Activated T-helper 1 cell treated with Interleukin-2 at 50 U/mL for 16 hours (primary cell): ENCODE measurements at places on chromosomes 12 and 14.

DNA sequence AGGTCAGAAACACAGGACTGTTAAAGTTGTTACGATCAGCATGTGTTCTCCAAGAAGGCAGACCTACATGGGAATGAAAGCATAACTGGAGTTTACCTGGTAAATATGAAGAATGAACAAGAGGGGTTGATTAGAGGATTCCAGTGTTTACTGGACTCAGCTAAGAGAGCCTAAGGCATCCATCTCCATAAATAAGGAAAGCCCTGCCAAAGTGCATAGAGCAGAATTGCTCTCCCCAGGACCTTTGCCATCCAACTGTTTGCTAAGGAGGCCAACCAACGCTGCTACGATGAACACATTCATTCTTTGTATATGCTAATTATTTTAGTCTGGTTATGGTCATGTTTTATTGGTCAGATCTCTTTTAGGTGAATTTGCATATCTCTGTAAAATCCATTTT lies 17.1 kb upstream of the PAWR start:
- no peak for DNase-seq

DNA sequence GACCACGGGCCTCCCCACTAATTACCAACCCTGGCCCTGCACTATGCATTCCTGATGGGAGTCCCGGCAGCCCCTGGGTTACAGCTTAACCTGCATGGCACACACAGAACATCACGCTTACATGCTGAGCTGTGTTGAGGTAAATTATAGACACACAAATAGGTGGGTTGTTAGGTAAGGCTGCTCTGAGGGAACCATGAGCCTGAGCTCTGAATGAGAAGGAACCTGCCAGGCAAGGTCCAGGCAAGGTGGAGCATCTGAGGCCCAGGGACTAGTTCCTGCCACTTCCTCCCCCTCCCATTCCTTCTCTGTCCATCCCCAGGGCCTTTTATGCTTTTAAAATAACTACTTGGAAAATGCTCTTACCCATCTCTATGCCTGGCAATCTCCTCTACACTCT lies 82.7 kb upstream of the ESRRB start:
- no peak for DNase-seq

DNA sequence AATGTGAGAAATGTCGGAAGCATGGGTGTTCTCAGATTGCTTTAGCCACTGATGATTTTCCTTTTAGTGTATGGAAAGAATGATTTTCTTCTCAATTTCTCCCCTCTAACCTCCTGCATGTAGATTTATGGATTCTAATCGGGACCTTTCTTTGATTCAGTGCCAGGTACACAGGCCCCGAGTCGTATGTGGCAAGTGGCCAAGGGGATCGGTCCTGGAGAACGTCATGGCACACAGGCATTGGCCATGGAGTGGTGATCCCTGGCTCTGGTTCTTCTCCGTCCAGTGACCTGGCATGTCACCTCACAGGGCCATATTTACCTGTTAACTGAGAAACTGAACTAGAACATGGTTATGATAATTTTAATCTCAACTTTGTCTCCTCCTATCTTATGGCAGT lies 58.1 kb downstream of the ETV6 start:
- DNase-seq = no peak

DNA sequence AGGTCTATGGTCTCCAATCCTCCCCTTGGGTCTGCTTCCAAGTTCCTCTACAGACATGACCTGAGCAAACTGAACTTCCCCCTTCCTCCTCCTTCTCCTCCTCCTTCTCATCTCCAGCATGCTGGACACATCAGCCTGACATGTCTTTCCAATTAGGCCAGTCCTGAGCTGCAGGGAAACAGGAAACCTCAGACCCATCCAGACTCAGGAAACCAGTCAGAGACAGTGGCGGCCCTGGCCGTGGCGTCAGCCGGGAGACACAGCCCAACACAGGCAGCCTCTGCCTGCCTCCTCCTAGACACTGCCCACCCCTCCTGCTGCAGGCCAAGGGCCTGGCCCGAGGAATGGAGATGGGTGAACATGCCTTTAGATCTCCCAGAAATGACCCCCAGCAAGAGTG lies 468.8 kb downstream of the BCL11B start:
- DNase-seq = no peak

DNA sequence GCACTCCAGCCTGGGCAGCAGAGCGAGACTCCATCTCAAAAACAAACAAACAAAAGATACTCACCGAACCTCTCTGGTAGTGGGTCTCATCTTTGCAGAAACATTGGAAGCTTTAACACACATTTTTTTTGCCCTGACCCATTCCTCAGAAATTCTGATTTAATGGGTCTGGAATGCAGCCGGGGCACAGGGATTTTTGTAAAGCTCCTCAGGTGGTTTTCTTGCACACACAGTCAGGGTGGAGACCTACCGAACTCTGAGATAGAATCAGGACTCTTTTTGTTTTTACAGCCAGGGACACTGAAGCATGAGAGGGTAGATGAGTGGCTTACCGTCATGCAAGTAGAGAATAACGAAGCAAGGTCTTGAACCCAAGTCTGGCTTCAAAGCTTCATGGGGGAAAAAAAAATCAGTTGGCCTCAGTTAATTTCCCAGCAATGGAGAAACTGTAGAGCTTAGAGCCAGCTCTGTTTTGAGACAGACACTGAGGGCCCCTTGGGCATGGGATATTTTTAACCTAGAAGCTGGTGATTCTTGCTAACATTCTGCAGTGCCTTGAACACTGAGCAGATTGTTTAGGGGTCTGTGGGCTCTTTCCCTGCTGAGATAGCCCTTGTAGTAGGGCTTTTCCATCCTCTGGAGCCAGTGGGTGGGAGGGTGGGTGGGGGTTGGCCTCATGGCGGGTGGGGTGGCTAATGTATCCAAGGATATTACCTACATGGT lies 4.8 kb downstream of the RNU4-2 start:
- no peak for DNase-seq

DNA sequence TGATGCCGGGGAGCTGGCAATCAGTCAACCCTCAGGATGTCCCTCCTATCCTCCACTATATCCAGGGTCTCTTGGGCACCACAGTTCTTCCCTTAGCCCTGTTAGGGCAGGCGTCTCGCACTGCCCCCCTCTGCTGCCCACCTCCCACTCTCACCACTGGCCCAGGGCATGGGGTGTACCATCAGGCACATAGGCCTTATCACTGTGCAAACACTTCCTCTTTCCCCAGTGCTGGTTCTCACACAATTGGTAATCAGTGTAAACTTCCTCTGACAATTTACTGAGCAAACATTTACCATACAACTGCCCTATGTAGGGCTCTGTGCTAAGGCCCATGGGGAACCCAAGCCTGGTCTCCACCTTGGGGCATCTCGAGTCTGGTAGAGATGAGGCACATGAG lies 20.1 kb upstream of the TMED10 start:
- no peak for DNase-seq

DNA sequence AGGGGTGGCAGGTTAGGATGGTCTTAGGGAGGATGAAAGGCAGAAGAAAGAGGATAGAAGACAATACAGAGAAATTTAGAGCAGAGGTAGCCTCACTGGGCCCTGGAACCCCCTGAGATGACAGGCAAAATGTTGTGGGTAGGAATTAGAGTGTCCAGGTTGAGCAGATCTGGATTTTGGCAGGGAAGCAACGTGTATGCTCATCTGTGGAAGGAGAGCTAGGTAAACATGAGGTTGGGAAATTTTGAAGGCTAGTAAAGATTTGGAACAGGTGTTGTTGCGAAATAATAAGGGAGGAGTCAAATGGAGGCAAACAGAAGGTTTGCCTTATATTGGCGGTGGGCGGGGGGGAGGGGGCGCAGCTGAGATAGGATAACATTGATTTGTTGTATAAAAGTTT lies 5.3 kb downstream of the HSD17B6 start:
- no peak for DNase-seq

DNA sequence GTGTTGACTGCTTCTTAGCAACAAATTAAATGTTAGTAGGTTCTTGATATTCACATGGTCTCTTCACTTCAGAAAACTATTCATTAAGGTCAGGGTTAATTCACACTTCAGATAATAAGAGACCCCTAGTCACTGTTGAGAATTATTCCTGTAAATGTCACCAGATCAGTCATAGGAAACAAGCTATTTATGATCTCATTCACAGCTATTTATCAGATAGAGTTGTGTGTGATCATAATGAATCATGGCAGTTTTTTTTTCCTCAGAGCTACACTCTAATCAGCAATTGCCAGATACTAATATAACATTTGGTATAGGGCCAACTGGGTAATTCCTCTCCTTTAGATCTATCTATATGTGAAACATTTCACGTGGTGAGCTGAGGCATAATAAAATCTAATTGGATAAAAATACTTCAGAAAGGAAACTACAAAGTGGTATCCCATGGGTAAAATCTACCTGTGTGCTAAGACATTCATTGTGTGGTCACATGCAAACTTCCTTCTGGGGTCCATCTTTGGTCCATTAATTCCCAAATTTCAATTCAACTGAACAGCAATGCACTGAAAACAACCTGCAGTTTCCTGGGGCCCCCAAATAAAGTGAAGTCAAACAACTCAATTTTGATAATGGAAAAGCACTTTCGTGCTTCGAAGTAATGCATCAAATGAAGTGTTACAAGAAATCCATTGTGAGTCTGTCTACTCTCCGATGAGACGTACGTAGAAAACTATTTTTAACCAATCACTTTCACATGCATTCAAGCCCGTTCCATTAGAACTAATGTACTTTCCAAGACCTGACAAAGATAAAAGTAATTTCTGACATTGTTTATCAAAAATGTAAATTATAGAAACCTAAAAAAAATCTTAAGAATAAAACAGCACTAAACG lies 197.0 kb downstream of the ACSS3 start:
- DNase-seq = no peak

DNA sequence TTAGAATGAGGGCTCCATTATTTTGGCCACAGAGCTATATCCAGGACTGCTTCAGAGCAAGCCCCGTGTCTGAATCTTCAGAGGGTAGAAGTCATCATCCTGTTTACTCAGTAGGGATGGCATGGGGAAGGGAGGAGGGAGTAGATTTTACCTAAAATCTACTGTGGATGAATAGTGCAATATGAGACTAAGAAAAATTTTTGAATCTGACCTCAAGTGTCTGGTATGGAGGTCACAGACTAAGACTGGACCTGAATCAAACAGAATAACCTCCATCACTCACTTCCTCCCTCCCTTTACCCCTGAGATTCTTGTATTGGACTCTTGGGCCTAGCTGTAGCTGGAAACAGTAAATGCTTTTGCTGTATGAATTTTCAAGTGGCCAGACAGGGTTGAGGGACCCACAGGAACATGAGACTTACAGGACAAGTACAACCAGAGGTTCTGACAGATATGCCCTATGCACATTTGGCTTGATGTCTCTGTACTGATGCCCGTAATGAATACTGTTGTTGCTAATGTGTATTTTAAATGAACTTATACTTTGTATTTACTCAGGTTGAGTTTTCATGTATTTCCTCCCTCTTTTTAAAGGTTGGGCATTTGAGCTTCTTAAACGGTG lies 78.5 kb downstream of the CCDC91 start:
- no peak for DNase-seq

GRCh38 chr12:9910716-9911421 lies 21.3 kb downstream of the CLEC2A start:
- DNase-seq = no peak

DNA sequence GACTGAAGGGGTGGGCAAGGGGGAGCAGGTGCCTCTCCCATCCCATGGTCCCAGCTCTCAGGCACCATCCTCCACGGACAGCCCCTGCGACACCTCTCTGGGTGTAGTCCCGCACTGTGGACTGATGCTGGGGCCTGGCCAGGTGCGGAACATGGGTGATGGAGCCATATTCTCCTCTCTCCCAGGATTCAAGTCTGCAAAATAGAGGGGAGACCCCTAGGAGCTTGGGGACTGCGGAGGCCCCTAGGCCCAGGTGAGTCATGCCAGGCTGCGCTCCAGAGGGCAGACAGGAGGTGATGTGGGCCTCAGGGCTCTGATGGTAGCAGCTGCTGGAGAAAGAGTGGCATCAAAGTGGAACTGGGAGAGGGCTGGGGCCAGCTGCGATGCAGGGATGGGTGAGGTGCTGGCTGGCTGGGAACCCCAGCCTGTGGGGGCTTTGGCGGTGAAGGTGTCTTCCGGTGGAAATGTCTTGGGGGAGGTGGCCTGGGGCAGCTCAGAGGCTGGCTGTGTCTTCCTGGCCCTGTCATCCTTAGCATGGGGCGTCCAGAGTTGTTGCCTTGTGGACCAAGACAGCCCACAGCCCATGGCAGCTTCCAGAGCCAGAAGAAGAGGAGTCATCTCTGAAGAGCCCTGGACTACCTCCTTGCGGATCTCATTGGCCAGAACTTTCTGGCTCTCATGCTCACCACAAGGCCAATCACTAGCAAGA lies 149.1 kb downstream of the KIF26A start:
- DNase-seq = no peak

DNA sequence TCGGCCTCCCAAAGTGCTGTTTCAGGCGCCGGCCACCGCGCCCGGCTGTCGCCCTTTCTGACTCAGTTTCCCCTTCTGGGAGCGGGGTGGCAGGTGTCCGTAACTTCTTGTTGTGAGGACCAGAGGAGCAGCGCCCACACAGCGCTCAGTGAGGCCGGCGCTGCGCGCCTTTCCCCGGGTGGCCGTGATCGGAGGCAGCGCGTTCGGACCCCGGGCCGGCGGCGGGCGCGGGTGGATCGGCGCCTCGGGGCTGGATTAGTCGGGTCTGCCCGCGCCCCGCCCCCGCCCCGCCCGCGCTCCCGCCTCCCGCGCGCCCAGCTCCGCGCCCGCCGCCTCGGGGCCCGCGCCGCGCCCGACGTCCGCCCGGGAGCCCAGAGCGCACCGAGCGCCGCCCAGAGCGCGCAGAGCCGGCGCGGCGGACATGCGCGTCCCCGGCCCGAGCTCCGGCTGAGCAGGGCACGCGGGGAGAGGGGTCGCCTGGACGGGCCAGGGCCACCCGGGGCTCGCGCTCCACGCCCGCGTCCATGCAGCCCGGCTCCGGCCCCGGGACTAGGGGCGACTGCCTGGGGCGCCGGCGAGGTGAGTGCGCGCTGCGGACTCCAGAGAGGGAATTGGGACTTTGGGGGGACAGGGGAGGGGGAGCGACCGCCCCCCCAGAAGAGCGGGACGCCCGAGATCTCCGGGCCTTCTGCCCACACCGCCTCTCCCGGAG lies 50.6 kb downstream of the LRCOL1 start:
- DNase-seq = no peak

- DNase-seq = no peak
These were observed 44.7 kb upstream of the ATP23 start for GRCh38 chr12:57896434-57897201.

- DNase-seq = no peak
These were observed 229.4 kb downstream of the CNTN1 start for GRCh38 chr12:40921563-40922163.

GRCh38 chr12:103626498-103626897 lies 39.4 kb downstream of the STAB2 start:
- DNase-seq = no peak

- no peak for DNase-seq
These were observed 9.0 kb downstream of the MARS1 start for GRCh38 chr12:57496822-57497221.
